NCI-H1694 treated with DMSO at 0.1 percent for 48 hours (cell line): ENCODE measurements at places on chromosomes 4 and X.

DNA sequence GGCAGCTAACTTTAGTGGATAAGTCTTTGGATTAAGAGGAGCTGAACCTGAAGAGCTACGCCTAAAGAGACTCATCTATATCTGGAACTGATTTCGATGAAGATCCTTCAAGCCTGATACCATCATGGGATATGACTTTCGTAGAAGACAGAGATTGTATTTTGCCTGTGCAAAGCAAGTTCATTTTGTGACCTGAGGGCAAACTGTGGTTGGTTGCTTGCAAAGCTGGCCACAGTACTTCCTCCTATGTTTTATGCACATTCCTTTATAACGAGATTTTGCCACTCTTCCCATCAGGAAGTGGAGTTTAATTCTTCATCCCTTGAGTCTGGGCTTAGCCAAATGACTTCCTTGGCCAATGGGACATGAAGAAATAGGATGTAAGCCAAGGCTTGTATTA is 519.3 kb upstream of the NR3C2 start:
- no peak for DNase-seq

- DNase-seq, result peak; percentile 3
Observed at GRCh38 chr4:81786063-81786763, 314.5 kb upstream of the RASGEF1B start.

DNA sequence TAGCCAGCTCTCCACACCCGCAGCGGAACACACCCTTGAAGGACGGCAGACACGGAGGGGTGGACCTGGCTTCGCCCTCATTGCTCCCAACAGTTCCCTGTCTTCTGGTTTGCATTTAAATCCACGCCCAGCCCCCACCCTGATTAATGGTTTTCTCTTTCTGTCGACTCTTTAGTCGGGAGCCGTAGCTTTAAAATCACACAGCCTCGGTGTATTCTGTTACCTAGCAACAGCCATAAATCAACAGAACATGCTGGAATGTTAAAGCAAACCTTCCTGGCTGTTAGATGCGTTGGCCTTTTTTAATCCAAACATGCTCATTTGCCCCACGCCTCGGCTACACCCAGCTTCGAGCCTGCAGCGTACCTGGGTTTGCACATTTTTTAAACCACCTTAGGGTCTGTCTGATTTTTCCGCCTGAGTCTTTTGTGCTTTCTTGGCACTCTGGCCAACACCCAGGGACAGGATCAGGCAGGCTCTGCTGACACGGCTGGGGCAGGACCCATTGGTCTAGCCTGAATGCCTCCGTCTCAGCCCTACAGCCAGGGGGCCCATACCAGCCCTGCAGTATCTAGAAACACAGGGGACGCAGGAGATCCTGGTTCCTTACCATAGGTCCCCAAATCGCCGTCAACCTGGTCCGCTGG is 21.4 kb upstream of the PPP2R2C start:
- no peak for DNase-seq

GRCh38 chrX:42739741-42740140 is 38.2 kb downstream of the PPP1R2C start:
- no peak for DNase-seq

DNA sequence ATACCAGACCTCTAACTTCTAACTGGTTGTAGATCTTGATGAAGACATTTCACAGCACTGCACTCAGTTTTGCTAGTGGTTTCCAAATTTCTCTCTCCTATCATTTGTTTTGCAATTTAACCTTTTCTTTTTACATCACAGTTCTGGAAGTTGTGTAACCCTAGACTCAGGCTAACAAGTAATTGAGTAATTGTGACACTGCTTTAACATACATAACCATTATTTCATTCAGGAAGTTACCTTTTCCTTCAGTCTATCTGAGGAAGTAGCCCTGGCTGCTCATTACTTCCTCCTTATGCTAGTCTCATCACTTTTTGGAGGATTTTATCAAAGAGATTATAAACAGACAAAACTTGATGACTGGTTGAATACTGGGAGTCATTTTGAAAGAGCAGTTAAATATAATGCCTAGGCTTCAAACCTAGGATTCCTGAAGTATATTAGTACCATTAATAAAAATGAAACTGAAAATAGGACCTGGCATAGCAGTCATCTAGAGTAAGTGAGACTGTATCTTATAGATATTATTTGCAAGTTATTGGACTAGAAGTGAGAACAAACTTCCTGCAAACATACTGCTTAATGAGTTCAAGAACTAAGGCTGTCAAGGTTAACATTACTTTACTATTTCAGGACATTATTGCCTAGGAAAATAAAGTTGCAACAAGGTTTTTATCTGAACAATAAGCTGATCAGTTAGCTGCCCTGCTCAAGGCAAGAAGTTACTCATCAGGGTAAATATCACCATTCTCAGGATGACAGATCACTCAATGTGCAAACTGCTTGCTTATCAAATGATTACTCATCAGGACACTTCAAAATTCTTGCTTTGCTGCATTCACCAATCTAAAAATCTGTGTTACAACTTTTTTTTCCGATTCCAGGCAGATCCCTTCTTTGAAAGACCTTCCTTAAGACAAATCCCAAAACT is 25.6 kb upstream of the TEX13C start:
- no peak for DNase-seq
